ENCODE measurements at places on chromosomes 6 and 20.

GRCh38 chr6:17490724-17491123 is 97.3 kb downstream of the CAP2 start:
- no peak for DNase-seq

DNA sequence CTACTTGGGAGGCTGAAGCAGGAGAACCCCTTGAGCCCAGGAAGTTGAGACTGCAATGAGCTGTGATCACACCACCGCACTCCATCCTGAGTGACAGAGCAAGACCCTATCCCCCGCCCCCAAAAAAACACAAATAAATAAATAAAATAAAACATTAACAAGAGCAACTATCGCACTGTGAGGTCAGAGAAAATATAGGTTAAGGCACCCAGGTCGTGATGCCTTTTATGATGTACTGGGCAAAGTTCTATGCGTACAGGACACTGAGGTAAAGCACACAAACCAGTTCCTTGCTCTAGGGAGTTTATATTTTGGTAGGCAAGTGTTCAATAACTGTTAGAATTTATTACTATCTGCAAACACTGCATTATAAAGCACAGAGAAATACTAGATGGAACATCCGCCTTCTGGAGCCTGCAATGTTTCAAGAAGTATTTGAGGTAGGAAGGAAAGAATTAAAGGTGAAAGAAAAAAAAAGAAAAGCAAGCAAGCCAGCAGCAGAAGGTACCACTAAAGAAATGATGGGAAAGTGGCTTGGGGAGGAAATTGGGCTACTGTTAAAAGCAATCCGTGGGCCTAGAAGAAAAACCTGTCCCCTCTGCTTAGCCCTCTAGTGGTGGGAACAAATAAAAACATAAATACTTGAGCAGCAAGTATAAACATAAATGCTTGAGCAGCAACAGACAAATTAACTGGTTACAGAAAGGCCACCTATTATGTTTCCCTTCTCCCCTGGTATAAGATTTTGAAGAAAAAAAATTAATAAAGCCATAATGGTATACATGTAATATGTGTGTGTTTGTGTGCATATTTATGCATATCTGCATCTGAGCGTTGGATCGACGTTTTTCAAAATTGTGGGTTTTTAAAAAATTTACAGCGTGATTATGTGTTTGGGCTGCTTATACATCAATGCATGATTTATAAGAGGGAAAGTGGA is 128.0 kb downstream of the PHACTR1 start:
- no peak for DNase-seq

DNA sequence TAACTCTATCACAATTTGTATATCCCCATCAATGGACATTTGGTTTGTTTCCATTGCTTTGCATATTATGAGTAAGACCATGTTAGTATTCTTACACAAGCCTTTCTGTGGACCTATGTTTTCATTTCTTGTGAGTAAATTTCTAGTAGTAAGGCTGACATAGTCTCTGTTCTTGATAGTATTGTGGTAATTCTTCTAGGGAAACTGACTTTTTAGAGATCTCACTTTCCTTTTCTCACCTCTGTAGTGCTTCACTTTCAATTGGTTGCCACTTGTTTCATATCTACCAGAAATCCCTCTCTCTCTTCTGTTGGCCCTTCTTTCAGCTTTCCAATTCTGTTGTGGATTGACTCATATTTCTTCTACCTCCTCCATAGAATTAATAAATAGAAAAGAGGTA is 8.5 kb downstream of the ISM1 start:
- DNase-seq, result no peak

GRCh38 chr6:26389349-26389894 is 6.5 kb downstream of the BTN2A2 start:
- DNase-seq, result no peak

DNA sequence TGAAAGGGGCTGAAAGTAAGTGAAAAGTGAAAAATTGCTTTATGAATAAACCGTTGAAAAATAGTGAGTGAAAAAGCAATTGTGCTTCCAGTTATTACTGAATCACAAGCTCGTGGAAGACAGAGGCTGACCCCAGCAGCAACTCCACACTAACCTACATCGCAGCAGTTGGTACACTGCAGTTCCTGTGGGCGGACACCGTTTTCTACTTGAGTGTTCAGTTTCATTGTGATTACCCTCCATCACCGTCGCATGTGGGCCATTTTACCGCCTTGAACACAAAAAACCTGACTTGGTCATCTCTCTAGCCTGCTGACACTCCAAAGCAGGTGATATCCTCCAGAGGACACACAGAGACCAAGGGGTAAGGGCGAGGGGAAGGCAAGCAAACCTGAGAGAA is 28.4 kb downstream of the PRDM1 start:
- DNase-seq, result no peak

GRCh38 chr20:4729265-4729664 is 7.6 kb downstream of the PRND start:
- DNase-seq, result no peak

DNA sequence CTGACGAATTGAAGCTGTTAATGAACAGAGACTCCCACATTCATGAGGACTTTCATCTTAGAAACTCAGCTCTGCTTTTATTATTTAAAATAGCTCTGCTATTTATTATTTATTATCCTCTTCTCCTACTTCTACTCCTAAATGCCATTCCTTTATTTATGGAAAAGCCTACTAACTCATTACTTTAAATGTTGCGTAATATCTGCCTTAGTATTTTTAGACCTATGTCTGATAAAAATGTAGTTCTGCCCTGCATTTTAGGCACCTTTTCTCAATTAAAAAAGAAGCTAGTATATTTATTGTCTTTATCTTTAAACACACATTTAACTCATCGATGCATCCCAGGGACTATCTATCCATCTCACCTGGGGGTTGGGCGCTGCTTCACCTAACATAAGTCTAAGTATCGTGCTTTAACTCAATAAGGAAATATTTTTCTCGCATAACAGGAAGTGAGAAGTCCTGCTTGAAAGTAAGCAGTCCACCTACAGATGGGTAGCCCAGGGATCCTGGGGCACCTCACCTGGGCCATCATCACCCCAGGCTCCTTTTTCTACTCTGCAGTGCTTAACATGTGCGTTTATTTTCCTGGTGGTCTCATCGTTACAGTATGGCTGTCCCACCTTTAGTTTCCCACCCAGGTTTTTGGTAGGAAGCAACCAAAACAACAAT is 31.3 kb upstream of the FAM184A start:
- DNase-seq, result no peak

DNA sequence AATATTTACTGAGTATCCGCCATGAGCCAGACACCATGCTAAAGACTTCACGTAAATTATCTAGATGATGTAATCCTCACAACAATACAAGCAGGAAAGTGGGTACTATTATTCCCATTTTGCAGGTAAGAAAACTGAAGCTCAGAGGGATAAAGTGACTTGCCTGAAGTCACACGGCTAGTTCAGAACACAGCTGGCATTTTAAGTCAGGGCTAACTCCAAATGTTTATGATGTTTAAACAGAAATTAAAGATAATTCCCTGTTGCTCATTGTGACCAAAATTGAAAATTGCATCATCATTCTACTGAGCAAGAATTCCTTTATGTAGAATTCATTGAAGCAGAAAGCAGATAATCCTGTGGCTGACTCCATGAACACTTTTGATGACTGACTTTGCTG is 71.3 kb upstream of the STXBP5 start:
- DNase-seq, result no peak

GRCh38 chr6:100415768-100416167 is 49.0 kb downstream of the SIM1 start:
- no peak for DNase-seq

DNA sequence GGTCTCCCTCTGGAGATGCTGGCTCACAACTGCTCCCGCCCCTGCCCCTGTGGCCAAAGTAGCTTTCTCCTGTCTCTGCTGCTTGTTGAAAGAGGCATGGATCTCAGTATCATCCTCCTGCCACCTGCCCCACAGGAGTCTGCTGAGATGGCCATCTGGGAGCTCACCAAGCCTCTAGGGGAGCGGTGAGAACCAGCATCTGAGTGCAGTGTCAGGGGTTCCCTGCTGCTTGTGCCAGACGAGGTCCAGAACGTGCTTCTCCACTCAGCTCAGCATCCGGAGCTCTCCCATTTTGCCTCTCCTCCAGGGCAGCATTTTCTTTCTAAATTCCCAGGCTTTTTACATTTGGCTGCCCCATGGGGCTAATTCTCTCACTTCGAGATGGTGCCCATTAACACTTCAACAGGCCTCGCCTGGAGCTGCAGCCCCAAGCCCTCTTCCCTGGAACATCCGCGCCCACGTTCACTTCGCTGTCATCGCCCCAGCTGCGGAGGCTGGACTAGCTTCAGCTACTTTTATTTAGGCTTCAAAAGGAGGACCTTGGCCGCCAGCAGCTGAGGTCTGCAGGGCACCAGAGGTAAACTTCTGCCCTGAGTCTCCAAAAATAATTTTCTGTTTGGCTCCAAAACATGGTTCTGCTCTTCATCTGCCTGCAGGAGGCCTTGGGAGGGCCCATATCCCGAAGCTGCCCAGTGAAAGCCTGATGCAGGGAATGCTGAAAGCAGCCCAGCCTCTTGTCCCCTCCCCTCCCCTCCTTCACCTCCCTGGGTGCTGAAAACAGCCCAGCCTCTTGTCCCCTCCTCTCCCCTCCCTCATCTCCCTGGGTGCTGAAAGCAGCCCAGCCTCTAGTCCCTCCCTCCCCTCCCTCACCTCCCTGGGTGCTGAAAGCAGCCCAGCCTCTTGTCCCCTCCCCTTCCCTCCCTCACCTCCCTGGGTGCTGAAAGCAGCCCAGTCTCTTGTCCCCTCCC is 25.2 kb upstream of the MLN start:
- no peak for DNase-seq

GRCh38 chr20:4512891-4513550 is 208.7 kb upstream of the PRND start:
- no peak for DNase-seq

DNA sequence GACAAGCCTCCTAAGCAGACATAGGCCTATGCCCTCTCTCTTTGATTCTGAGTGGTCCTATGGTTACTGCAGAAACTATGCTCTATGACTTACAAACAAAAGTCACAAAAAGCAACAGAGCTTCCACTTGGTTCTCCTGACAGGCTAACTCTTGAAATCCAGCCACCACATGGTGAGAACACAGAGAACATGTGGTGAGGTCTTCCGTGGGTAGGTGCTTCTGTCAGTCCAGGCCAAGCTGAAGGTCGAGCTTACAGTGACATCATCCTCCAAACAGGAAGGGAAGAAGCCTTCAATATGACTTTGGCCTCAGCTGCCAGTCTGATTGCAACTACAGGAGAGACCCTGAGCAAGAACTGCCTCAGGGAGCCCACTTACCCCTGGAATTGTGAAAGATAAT is 265.5 kb downstream of the TBX18 start:
- no peak for DNase-seq

- no peak for DNase-seq
These were observed 109.2 kb upstream of the NXT1 start for GRCh38 chr20:23241416-23241815.

- DNase-seq, result peak; percentile 79
These were observed 17.1 kb downstream of the OR2B2 start for GRCh38 chr6:27894839-27895762.

DNA sequence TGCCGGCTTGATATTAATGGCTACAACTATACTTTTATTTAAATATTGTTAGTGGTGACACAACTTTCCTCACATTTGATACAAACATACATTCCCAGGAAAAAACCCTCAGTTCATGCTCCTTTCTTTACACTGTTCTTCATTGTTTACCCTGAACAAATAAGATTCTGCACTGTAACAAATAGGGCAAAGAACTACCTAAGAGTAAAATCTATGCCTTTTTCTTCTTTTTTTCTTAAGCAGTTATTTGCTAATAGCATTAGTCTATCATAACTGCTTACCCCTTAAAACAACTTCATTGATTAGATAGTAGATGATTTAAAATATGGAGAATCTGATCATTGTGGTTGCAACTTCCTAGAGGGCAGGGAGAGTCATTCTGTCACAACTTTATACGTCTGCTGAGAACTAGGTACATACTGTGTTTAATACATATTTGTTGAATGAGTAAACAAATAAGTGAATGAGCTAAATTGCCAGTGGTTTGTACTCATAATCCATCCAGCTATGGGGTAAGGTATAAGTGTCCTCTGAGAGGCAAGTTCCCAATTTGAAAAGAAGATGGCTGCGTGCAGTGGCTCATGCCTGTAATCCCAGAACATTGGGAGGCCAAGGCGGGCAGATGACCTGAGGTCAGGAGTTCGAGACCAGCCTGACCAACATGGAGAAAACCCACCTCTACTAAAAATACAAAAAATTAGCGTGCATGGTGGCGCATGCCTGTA is 161.0 kb downstream of the CDK19 start:
- no peak for DNase-seq

DNA sequence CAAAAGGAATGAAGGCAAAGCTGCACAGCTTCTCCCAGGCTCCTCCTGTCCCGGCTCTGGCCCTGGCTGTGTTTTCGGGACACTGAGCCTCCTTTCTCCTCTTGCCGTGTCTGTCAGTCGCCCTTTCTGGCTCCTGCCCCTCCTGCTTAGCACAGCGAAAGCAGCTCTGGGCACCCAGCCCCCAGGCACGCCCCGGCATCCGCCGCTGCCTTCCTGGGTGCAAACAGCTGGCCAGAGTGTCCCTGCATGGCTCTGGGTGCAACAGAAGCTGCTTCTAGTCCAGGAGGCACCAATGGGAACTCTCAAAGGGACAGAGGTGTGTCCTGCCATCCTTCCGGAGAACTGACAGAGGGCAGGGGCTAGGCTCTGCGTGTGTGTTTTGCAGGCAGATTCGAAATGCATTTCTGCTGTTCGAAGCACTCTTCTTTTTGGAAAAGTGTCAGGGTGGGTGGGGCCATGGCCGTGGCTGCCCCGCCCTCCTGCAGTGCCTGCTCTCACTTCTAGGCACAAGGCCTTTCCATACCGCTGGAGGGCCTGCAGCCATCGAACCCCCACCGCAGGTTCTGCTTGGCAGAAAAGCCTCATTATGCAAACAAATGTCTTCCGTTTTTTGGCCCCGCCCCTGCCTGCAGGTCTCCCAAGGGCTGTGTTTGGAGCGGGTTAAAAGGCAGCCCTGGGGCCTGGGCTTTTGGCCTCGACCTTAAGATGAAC is 15.5 kb downstream of the COL9A3 start:
- peak; percentile 51 for DNase-seq

- no peak for DNase-seq
These were observed 26.3 kb downstream of the METTL24 start for GRCh38 chr6:110331816-110332215.

- DNase-seq, result no peak
These were observed 507.5 kb upstream of the SULF2 start for GRCh38 chr20:48292806-48293205.

- DNase-seq, result peak; percentile 71
These were observed 526 bp downstream of the SULF2 start for GRCh38 chr20:47784599-47785310.

DNA sequence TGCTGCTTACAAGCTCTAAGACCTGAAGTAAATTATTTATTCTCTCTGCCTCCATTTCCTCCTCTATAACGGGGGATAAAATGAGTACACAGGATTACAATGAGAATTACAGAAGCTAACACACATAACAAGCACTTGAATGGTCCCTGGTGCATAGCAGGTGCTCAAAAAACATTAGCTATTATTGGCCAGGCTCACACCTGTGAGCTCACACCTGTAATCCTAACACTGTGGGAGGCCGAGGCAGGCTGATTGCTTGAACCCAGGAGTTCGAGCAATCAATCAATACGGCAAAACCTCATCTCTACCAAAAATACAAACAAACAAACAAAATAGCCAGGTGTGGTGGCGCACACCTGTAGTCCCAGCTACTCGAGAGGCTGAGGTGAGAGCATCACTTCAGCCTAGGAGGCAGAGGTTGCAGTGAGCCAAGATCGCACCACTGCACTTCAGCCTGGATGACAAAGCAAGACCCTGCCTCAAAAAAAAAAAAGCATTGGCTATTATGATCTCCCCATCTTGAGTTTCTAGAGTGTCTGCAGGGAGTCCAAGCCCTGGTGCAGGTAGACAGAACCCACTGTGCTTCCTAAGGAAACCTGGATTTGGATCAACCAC is 68.1 kb downstream of the PREX1 start:
- DNase-seq, result no peak
